ENCODE measurements at places on chromosomes 5 and 9.

DNA sequence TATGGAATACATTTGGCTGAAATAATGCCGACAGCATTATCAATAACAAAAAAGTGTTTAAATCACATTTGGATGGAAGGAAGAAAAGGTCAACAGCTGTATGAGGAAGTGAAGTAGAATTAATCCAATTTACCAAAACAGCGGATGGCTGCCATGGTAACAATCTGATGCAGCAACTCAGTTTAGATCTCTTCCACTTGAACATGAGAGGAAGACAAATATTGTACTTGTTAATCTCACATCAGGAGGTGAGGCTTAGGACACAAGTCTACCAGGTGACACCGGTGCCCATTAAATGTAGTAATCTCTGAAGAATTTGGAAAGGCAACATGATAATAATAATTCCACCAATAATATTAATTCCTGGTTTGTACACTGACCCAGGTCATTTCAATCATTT, 2.4 kb downstream of the RASEF start:
- DNase-seq = no peak

GRCh38 chr5:130277522-130277921, 373.3 kb downstream of the CHSY3 start:
- DNase-seq = no peak

- no peak for DNase-seq
Measured at GRCh38 chr5:17005107-17005828, 69.2 kb upstream of the MYO10 start.

GRCh38 chr5:156258934-156259333, 68.0 kb upstream of the SGCD start:
- DNase-seq = no peak

DNA sequence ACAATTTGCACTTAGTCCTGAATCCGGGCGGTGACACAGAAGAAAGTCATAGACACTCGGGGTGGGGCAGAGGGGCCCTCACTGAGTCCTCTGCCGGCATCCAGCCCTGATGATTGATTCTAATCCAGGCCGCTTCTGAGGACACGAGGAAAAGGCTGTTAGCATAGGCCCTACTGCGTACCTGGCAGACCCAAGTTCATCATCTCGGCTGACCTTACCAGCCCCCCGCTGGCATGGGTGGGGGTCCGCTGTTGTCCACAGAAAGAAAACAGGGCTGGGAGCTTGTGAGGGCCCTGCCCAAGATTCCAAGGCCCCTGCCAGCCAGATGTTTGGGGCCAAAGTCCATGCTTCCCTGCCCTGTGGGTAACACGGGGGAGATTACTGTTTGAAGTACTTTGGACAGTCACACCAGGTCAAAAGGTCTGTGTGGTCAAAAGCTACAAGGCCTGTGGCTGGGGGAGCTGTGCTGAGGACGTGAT, 24.5 kb downstream of the ERGIC1 start:
- no peak for DNase-seq

DNA sequence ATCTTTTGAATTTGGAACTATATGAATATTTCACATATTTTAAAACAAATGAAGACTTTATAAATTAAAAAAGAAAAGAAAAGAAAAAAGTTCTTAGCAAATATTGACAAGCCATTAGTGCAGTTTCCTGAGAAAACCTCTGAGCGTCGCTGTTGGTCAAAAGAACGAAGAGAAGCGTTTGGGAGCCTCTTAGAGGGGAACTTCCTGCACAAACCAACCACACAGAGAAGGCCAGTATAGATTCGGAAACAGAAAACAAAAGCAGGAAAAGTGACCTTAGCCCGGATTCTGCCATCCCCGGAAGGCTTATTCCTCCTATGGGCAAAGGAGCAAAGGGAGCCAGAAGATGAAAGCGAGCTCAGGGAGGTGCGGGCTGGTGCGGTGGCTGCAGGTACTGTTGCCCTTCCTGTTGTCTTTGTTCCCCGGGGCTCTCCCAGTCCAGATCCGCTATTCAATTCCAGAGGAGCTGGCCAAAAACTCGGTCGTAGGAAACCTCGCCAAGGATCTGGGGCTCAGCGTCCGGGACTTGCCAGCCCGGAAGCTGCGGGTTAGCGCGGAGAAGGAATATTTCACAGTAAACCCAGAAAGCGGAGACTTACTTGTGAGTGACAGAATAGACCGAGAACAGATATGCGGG, at the start of gene PCDHGB2:
Gene PCDHGB2, plus strand, starts transcription at position 205 of the 637 bp plus-strand sequence. Its CDS starts 142 bp downstream, at position 347.
- DNase-seq = no peak

DNA sequence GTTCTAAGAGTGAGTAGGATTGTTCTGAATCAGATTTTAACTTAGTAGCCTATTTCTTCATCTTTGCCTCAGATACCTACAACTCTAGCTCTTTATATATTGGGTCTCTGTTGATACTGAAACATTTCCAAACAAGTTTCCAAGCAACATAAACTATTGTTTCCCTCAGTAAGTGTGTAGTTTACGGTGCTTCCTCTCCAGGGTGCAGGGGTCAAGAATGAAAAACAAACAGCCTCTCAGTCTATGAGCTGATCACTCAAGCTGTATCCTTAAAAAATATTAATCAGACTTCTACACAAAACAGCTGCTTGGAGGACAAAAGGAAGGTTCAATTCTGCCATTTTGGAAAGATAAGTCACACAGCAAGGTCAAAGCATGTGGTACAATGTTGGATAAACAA, 75.0 kb downstream of the ADAMTS12 start:
- no peak for DNase-seq

- DNase-seq = no peak
Measured at GRCh38 chr5:177448244-177448950, 1.8 kb downstream of the PRR7 start.

- DNase-seq = peak; percentile 23
Measured at GRCh38 chr5:80960531-80961375, 590 bp downstream of the RASGRF2 start.

DNA sequence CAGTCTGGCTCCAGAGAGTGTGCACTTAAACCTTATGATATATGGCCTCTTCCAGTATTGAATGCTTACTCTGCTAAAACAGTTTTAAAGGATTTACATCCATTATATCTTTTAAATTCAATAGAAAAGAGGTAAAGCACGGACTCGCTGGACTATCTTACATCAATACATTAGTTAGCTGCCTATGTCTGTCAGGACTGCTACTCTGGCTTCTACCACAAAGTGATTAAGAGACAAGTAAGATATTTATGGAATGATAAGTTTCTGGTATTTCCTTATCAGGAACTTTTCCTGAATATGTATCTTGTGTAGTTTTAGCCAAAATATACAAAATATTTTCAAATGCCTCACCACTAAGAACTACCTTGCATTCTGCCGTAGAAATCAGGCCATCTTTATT, 295.1 kb downstream of the ISL1 start:
- no peak for DNase-seq

- no peak for DNase-seq
Measured at GRCh38 chr9:137198051-137198901, 2.3 kb downstream of the TPRN start.

DNA sequence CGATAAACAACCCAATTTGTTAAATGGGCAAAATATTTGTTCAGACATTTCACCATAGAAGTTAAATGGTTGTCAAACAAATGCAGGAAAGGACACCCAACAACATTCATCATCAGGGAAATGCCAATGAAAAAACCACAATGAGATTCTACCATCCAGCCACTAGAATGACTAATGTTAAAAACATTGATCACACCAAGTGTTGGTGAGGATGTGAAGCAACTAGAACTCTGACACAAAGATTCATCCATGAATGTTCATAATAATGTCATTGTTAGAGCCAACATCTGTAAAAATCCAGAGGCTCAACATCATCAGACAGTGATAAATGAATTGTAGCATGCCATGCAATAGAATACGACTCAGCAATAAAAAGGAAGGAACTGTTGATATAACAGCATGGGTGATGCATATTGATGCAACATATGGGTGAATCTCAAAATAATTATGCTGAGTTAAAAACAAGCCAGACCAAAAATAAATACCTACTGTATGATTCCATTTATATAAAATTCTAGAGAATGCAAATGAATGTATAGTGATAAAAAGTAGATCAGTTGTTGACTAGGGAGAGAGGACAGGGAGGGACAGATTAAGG, 55.9 kb upstream of the UNC5A start:
- no peak for DNase-seq

DNA sequence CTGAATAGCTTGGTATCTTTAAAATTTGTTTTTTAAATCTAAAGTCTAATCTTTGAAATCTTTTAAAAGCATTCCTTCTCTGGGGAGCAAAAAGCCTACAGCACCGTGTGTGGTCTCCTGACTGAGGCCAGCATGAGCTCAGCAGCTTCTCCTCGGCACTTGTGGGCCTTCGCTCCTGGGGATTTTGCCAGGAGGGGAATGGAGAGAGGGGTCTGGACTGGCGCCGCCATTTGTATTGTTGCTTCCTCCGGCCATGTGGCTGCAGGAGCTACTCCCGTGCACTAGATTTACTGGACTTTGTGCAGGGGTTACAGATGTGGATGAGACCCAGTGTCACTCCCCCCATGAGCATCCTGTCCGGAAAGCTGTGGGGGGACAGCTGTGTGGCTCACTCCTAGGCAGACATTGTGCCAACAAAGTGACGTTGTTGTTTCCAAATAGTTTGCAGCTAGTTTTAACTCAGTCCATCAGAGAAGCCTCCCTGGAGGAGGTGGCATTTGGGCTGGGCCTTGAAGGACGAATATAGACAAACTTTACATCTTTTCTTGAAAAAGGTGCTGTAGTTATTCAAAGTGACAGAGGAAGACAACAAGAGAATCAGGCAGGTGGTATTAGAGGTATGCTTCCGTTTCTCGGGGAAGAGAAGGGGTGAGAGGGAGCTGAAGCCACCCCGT, 6.6 kb downstream of the OLFM1 start:
- no peak for DNase-seq

- DNase-seq = no peak
Measured at GRCh38 chr5:17497446-17497845, 585 bp upstream of the TAF11L2 start.

DNA sequence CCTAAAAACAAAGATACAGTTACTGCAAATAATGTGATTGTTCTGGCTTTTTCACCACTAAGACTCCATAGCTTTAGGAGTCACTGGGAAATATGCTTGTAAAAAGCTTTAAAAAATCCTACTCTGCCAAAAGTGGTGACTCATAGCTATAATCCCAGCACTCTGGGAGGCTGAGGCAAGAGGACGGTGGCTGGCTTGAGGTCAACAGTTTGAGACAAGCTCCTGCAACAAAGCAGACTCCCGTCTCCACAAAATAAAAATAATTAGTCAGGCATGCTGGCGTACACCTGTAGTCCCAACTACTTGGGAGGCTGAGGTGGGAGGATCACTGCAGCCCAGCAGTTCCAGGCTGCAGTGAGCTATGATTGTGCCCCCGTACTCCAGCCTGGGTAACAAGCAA, 406.4 kb downstream of the HTR1A start:
- no peak for DNase-seq

DNA sequence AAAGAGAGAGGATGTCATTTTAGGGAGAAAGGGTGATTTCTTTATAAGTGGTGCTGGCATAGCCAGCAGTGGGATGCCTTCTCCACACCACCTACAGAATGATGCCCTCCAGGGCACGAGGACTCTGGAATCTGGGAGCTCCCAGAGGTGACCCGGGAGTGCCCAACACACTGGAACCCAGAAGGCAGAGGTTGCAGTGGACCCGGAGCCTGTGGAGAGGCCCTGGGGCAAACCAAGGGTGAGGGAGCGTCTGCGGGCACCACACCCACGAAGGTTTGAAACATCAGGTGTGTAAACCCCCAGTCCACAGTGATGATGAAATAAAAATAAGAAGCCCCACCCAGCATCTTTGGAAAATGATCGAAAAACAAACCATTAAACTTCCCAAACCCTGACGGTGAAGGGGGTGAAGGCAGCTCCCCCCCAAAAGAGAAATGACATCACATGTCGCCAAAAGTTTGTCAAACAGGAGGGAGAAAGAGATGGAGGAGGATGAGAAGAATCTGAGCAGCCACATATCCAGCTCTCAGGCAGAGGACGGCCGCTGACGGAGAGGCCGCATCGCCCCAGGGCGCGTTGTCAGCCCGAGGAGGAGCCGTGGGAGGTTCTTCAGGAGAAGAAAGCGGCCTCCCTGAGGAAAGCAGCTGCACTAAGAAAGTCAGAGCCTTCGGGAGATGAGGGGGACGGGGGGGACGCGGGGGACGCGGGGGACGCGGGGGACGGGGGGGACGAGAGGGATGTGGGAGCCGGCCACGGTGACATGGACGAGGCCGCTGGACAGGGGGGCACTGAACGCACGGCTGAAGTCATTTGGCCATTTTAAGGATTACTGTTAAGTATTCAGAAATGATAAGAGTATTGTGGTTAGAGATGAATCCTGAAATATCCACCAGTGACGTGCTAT, 43.1 kb upstream of the NSMF start:
- no peak for DNase-seq

GRCh38 chr9:109997682-109998081, 210.3 kb downstream of the C9orf152 start:
- no peak for DNase-seq
